Fibroblast of upper back skin (primary cell): ENCODE measurements at places on chromosomes 1 and 21.

DNA sequence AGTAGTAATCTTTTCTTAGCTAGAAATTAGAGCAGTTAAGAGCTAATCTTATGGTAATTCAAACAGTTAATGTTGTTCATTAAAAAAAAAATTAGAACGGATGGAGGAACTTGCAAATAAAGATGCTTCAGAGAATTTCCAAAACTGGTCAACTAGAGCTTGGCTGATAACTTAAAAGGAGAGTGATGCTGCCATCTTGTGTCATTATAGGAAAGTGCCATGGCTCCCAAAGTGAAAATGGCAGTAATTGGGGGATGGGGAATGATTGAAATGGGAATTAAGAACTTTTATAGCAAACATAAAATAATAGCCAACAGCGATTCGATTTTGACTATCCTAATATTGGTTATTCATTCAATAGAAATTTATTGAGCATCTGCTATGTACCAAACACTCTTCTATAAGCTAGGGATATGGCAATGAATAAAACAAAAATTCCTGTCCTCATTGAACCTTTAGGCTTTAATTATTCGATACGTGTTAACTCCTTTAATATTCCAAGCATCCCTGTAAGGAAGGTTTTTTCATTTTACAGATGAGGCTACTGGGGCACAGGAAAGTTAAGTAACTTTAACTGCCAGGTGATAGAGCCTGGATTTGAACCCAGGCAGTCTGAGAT is 5.7 kb upstream of the PLPP3 start:
- peak; percentile 77 for DNase-seq

DNA sequence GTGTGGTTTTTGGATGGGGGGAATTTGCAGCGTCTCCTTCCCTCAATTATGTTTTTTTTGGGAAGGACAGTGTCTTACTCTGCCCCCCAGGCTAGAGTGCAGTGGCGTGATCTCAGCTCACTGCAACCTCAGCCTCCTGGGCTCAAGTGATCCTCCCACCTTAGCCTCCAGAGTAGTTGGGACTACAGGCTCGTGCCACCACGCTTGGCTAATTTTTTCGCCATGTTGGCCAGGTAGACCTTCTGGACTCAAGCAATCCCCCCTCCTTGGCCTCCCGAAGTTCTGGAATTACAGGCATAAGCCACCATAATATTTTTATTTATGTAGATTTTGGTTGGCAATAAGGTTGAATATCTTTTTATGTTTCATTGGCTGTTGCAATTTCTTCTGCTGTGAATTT is 9.5 kb upstream of the PARP1 start:
- no peak for DNase-seq

GRCh38 chr1:204348722-204349121 is 11.0 kb downstream of the PLEKHA6 start:
- DNase-seq = peak; percentile 44

DNA sequence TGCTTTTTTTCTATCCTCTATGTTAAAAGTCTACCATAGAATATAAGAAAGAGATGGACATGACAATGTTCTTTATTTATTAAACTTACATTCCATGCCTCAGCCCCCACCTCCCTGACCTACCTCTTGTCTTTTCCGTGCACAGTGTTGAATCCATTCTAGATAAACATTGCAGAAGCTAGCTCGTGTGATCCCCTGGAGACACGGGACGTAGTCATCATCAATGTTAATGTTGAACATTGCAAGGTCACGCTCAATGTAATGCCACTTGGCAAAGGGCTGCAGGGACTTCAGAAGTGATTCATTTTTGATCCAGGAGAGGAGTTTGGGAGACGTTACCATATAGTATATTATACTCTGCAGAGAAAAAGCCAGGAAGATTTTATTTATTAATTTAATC is 66.4 kb downstream of the NTPCR start:
- DNase-seq = no peak

DNA sequence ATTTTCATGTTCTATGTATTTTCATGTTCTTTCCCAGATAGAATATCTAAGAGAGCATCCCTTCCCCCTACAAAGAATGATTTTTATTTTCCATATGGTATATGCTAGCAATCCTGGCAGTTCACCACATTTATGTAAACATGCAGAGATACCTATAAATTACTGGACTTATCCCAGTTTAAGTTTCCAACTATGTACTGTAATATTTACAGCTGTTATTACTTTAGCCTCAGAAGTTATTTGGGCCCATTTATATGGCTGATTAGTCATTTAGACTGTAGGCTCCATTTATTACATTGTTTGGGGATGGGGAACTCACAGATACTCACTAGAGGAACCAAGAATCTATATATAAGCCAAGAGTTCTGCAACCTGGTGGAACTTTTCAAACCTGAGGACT is 84.8 kb upstream of the WARS2 start:
- peak; percentile 79 for DNase-seq

DNA sequence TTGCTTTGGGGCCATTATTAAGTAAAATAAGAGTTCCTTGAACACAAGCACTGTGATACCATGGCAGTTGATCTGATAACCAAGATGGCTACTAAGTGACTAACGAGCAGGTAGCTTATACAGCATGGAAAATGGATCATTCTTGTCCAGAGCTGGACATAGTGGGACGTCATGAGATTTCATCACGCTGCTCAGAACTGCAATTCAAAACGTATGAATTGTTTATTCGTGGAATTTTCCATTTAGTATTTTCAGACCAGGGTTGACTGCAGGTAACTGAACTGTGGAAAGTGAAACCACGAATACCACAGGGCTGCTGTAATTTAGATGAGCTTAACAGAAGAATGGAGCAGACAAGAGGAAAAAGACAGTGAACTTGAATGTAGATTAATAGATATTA is 38.9 kb downstream of the CCDC18 start:
- peak; percentile 16 for DNase-seq

GRCh38 chr1:151534662-151535278 is 5.3 kb upstream of the TUFT1 start:
- DNase-seq = peak; percentile 73

DNA sequence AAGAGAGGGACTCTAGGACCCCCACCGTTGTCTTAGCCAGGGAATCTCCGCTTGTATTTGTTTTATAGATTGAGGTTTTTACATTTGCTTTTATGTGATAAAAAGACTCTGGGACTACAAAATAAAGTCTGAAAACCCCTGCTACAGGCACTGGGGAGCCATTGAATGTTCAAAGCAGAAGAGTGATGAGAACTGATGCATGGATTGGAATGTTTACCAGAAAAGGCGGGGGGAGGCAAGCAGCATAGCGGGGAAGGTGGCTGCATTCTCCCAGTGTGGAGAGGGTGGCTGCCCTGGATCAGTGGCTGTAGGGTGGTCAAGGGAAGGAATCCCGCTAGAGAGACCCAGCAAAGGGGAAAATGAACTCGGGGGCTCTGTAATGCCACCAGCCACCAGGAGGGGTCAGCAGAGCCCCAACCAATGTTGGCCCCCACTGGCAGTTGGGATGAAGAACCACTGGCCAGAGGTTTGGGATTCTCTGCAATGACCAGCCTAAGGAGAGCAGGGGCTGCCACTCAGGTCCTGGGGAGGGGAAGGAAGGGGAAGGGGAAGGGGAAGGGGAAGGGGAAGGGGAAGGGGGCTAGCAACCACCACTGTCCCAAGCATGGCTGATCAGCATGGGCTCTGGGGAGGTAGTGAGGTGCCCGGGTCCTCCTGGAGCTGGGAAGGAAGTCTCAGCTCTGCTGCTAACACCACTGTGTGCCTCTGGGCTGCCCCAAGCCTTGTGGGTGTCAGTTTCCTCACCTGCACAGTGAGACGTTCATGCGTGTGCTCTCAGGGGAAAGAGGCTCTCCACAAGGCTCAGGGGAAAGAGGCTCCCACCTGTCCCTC is 19.2 kb upstream of the PEF1 start:
- DNase-seq = peak; percentile 41

GRCh38 chr1:223811634-223812101 is 34.1 kb downstream of the TP53BP2 start:
- DNase-seq = peak; percentile 47
